ENCODE measurements at places on chromosomes 7 and 10.

- DNase-seq: no peak
Observed at GRCh38 chr7:99010281-99010680, 131.9 kb downstream of the TRRAP start.

DNA sequence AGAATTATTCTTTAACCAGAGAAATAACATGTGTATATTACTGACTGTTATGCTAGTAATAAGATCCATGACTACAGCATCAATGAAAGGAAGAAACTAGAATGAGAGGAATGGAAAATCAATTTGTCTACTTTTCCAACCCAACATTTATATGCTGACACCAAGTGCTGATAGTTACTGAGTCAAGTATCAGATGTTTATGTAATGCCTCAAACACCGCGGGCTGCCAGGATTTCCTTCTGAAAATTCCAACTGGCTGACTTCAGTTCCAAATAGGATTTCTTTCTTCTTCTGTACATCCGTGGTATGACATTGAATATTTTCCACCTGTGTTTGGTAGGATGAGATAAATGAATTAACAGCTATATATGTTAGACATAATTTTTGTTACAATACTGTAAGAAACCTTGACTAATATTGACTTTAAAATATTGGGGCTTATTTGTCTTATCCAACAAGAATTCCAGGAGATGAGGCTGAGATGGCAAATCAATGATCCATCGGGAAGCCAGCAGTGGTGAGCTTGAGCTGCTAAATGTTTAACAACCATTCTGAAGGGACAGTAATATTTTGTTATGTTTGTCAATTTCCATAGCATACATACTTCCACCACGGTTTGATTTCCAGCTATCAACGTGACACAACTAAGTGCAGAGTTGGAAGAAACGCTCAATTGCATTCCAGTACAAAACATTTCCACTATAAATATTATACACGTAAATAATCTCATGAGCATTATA lies 435.2 kb upstream of the AUTS2 start:
- DNase-seq: peak; percentile 69

DNA sequence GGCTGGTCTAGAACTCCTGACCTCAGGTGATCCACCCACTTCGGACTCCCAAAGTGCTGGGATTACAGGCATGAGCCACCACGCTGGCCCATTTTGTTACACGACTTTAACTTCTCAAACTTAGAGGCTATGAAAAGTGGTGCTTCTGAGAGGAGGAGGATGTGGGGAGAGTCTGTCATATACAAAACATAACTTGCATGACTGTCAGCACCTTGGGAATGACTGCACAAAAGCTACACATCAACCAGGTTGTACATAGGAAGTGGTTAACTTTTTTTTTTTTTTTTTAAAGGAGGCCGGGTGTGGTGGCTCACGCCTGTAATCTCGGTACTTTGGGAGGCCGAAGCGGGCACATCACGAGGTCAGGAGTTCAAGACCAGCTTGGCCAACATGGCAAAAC lies 43.4 kb upstream of the GSDME start:
- no peak for DNase-seq

DNA sequence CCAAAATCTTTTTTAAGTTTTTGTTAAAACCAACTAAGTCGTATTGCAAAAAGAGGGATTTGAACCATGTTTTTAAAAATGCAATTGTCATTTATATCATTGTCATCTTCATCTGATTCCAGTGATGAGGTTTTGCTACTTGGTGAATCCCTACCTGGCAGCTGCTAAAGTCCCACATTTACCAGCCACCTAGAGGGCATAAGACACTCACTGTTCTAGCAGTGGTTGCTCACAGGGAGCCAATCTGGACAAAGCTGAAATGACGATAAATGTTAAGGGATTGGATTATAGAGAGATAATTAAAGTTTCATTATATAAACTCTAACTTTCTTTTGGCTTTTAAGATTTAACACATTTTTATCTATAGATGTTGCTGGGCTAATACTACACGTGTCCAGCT lies 18.7 kb downstream of the KIFBP start:
- DNase-seq: no peak

- DNase-seq: peak; percentile 38
Observed at GRCh38 chr10:15262036-15262713, 93.7 kb upstream of the NMT2 start.

All from fibroblast of skin of right quadriceps (primary cell).